ENCODE measurements at places on chromosomes 1 and 21. TPM values are rescaled to one million over a fixed set of nuclear protein-coding genes. Genes with fewer than 3 reads are reported as not detected.

- no peak overlapping the region for H3K27ac ChIP-seq
- no peaks in the 10 kb centered on the region for H3K4me1 ChIP-seq
- no peak overlapping the region for H3K4me3 ChIP-seq
- no peak for DNase-seq
Measured at GRCh38 chr1:245598524-245599305, 443.9 kb downstream of the KIF26B start.

- H3K27me3 ChIP-seq = no peaks in the 10 kb centered on the region
- H3K4me1 ChIP-seq = no peaks in the 10 kb centered on the region
- DNase-seq = peak; percentile 63
- H3K36me3 ChIP-seq = no peaks in the 10 kb centered on the region
- H3K4me3 ChIP-seq = no peak overlapping the region
Measured at GRCh38 chr1:28112388-28113241, 24.2 kb upstream of the EYA3 start.

- H3K4me3 ChIP-seq = no peak overlapping the region
- H3K36me3 ChIP-seq = no peaks in the 10 kb centered on the region
- no peak overlapping the region for H3K27ac ChIP-seq
- no peaks in the 10 kb centered on the region for H3K4me1 ChIP-seq
Measured at GRCh38 chr1:109639063-109639840, 16.6 kb upstream of the GSTM4 start.

SFN gene
- 3.7 TPM for total RNA-seq

GRCh38 chr1:55726994-55727393 lies 511.8 kb upstream of the USP24 start:
- H3K27ac ChIP-seq = no peak overlapping the region
- DNase-seq = no peak
- H3K4me3 ChIP-seq = no peak overlapping the region
- no peaks in the 10 kb centered on the region for H3K27me3 ChIP-seq

C1QTNF12 gene
- total RNA-seq = 3.9 TPM

GRCh38 chr1:9127395-9128165 lies 1.3 kb downstream of the GPR157 start:
- no peaks in the 10 kb centered on the region for H3K4me1 ChIP-seq
- no peaks in the 10 kb centered on the region for H3K27me3 ChIP-seq
- no peaks in the 10 kb centered on the region for H3K36me3 ChIP-seq
- H3K27ac ChIP-seq = no peak overlapping the region

GRCh38 chr1:28778021-28778420 lies 33.9 kb upstream of the OPRD1 start:
- no peak for DNase-seq
- no peak overlapping the region for H3K27ac ChIP-seq
- no peak overlapping the region for H3K4me3 ChIP-seq
- no peaks in the 10 kb centered on the region for H3K36me3 ChIP-seq
- no peaks in the 10 kb centered on the region for H3K4me1 ChIP-seq

DNA sequence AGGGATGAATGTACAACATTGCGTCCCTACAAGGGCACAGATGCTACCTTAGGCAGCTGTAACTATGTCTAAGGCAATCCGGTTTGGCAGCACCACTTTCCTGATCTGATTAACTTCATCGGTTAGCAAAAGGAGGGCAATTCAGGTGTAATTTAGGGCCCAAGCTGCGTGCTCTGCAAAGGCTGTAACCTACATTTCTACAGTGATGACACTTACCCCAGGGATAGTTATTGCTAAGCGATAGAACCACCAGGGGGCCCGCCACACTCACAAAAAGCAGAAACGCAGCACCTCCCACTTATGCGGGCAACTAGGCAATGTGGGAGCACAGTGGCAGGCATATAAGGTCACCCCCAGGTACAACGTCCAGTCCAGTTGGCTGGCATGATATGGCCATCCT lies 113.5 kb downstream of the GDAP2 start:
- no peaks in the 10 kb centered on the region for H3K36me3 ChIP-seq
- no peaks in the 10 kb centered on the region for H3K27me3 ChIP-seq
- peaks cover 3% of the 10 kb centered on the region for H3K4me1 ChIP-seq
- H3K4me3 ChIP-seq = no peak overlapping the region

DNA sequence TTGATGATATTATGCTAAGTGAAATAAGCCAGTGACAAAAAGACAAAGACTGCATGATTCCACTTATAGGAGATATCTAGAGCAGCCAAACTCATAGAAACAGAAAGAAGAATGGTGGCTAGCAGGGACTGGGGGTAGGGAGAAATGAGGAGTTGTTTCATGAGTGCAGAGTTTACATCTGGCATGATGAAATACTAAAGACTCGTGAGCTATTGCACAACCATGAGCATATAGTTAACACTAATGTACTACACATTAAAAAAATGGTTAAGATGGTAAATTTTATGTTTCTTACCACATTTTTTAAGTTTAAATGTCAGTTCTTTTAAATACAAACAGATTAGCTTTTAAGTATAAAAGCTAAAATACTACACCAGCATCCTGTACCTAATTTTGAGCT lies 57.8 kb downstream of the ESRRG start:
- H3K4me1 ChIP-seq = no peaks in the 10 kb centered on the region
- H3K27ac ChIP-seq = no peak overlapping the region
- no peak overlapping the region for H3K4me3 ChIP-seq
- no peaks in the 10 kb centered on the region for H3K27me3 ChIP-seq
- no peak for DNase-seq

RASSF5 gene
- total RNA-seq = 14.8 TPM

SMIM34 gene
- not detected for total RNA-seq

GRCh38 chr1:83850834-83851233 lies 148.1 kb downstream of the TTLL7 start:
- H3K27me3 ChIP-seq = no peaks in the 10 kb centered on the region
- no peak for DNase-seq
- H3K36me3 ChIP-seq = no peaks in the 10 kb centered on the region
- no peak overlapping the region for H3K4me3 ChIP-seq
- H3K4me1 ChIP-seq = no peaks in the 10 kb centered on the region
- no peak overlapping the region for H3K27ac ChIP-seq

DSCAM gene
- not detected for total RNA-seq

DNA sequence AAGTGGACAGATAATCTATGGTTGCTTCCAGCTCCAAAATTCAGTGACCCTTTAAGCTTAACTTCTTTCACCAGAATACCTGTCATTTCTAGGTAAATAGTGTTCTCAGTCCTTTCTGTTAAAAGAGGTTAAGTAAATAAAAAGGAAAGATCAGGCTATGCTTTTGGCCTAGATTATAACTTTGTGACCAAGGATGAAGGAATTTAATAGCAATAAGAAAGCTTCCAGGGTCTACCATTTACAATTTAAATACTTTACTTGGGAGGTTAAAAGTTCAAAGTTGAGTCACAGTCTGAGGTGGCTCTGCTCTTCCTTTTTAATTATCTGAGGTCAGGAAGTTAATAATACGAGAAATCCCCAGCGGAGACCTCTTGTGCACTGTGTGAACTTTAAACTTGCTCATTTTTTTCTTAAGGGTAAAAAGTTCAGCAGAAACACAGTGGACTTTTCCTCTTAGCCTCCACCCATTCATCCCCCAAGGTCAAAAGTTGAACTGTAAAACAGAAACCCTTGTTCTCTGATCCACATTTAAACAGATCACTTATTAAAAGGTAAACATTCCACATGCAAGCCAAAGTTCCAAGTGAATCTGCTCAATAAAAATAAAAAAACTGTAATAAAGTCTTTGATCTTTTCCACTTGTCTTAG lies 187.1 kb downstream of the NRIP1 start:
- no peaks in the 10 kb centered on the region for H3K4me1 ChIP-seq
- no peaks in the 10 kb centered on the region for H3K36me3 ChIP-seq
- no peak for DNase-seq

NFIA gene
- 139 TPM for total RNA-seq

CACNA1S gene
- total RNA-seq = not detected

DNA sequence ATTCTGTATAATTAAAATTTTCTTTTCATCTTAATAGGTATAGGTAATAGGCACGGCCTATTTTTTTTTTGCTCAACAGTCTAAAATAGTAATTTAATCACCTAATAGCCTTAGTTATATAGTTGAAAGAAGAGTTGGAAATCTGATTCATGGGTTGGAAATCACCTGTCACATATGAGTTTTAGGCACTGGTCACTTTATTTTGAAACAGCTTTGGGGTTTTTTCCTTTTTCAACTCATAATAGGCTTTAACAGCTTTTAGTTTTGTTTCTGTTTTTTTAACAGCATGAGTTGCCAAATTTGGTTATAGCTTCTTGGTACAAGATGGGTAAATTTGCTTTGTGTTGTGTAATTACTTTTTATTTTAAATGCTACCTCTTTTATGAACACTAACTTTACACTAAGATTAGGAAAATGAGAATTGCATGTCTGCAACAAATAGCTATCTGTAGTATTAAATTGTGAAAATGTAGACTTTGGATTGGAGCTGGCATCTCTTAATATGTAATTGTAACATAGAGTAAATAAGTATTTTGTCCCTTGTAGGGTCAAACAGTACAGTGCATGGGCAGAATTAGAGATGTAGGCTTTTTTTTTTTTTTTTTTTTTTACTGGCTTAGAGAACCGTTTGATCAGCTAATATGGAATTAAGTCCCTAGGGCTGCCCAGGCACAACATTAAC lies 109.8 kb downstream of the OSBPL9 start:
- H3K36me3 ChIP-seq = no peaks in the 10 kb centered on the region
- H3K27me3 ChIP-seq = no peaks in the 10 kb centered on the region
- H3K4me1 ChIP-seq = no peaks in the 10 kb centered on the region
- no peak for DNase-seq
- H3K4me3 ChIP-seq = no peak overlapping the region

DNA sequence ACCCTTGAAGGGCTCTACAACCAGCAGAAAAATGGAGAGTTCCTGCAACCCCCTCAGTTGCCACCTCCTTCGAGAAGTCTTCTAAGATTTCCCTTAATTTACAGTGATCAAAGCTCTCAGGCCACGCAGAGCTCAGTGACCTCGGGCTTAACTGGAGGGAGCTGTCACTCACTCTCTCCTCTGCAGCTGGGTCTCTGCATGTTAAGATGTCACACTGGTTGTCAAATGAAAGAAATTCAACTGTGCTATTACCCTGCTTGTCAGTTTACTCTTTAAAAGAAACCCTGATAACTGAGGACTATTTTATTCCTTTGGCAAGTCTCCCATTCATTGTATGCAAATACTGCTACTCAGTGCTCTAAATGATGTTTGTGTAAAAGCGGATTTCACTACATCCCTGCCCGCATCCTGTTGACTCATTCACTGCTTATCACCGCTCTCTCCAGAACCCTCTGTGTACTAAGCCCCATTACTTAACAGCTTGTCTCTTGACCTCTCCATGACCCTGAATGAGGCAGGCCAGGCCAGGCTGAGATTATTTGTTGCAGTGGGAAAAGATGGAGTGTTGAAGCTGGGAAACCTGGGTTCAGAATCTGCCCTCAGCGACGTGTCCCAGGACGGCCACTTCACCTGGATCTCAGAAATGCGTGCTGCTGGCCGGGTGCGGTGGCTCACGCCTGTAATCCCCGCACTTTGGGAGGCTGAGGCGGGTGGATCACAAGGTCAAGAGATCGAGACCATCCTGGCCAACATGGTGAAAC lies 13.7 kb downstream of the DHRS3 start:
- no peak overlapping the region for H3K4me3 ChIP-seq
- no peaks in the 10 kb centered on the region for H3K27me3 ChIP-seq
- no peaks in the 10 kb centered on the region for H3K36me3 ChIP-seq
- no peak for DNase-seq

DNA sequence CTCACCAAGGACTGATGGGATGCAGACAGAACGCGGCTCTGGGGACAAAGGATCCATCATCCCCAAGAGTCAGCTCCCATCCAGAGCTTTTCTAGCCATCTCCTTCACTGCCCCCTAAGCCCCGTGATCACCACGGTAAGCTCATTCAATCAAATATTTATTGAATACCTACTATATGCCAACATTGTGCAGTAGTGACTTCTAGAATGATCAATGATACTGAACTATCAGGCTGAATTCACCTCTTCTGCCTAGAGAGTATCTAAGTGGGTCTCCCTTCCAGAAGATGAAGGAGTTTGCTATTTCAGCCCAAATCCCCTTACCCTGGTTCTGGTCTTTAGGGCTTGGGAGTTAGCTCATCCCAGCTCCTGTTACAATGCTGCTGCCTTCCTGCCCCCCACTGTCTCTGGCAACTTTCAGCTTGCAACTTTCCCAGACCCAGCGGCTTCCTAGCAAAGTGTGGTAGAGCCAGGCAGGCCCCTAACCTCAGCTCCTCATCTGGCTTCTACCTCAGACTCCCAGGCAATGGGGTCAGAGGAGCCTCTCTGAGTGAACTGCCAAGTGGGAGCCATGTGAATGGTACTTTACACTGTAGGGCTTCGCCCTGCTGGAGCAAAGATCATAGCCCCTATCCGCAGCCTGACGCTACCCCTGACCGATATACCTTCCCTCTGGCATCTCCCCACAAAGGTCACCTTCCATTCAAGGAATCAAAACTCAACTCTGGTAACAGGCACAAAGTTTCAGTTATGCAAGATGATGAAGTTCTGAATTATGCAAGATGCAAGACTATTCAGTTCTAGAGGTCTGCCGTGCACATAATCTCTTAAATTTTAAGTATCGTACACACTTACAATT lies 20.9 kb downstream of the TMEM53 start:
- H3K27me3 ChIP-seq = no peaks in the 10 kb centered on the region
- no peak overlapping the region for H3K4me3 ChIP-seq
- peaks cover 5% of the 10 kb centered on the region for H3K36me3 ChIP-seq
- no peaks in the 10 kb centered on the region for H3K4me1 ChIP-seq
- H3K27ac ChIP-seq = no peak overlapping the region

DNA sequence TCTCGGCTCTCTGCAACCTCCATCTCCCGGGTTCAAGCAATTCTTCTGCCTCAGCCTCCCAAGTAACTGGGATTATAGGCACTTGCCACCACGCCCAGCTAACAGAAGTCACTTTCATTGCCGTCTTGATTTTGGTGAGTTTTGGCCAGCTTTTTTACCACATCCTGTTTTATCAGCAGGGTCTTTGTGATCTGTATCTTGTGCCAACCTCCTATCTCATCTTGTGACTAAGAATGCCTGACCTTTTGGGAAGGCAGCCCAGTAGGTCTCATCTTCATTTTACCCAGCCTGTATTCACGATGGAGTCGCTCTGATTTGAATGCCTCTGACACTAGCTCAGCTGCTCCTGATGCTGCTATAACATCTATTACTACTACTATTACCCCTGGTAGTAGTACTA lies 46.8 kb upstream of the BARHL2 start:
- DNase-seq = no peak
- no peaks in the 10 kb centered on the region for H3K27me3 ChIP-seq
- no peaks in the 10 kb centered on the region for H3K36me3 ChIP-seq
- no peak overlapping the region for H3K4me3 ChIP-seq

DNA sequence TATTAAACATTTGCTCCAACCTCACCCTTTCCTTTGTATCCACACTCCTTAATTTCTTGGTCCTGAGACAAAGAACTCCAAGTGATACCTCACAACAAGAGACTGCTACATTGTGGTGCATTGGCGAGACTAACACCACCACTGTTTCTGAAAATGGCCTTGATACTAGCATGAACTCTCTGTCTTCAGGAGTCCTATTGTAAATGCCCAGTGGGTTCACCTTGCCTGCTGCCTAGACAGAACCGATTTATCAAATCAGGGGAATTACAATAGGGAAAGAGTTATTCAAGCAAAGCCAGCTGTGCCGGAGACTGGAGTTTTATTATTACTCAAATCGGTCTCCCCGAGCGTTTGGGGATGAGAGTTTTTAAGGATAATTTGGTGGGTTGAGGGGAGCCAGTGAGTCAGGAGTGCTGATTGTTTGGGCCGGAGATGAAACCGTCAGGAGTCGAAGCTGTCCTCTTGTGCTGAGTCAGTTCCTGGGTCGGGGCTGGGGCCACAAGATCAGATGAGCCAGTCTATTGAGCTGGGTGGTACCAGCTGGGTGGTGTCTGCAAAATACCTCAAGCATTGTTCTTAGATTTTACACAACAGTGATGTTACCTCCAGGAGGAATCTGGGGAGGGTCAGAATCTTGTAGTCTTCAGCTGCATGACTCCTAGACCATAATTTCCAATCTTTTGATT lies 83.1 kb downstream of the DESI2 start:
- no peak overlapping the region for H3K27ac ChIP-seq
- H3K27me3 ChIP-seq = no peaks in the 10 kb centered on the region
- no peaks in the 10 kb centered on the region for H3K4me1 ChIP-seq
